HepG2 (cell line): ENCODE measurements at places on chromosomes 16 and 17. TPM values are rescaled to one million over a fixed set of nuclear protein-coding genes. Genes with fewer than 3 reads are reported as not detected.

The SETD1A gene
- 3.2 and 3.8 TPM in 2 replicates for polyA plus RNA-seq

The HS3ST6 gene
- polyA plus RNA-seq = not detected in 2 replicates

The HSF4 gene
- 16.9 and 17.9 TPM in 2 replicates for polyA plus RNA-seq

The C17orf107 gene
- polyA plus RNA-seq = 0.59 and 0.82 TPM in 2 replicates

DNA sequence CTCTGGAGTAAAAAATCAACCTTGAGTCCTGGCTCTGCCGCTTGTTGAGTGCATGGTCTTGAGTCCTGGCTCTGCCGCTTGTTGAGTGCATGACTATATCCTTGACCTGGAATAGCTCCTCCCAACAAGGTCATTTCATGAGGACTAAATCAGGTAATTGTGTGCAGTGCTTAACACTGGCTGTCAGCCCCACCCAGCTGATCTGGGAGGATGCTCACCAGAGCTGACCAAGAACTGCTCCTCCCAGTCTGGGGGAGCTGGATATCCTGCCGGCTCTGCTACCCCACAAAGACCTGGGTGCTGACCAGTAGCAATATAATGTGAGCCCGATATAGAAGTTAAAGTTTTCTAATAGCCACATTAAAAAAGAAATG is 20.7 kb upstream of the LGALS9 start:
- no peaks in the 10 kb centered on the region for H3K27me3 ChIP-seq
- no peak overlapping the region for H3K27ac ChIP-seq
- no peak for DNase-seq
- peaks cover 45% of the 10 kb centered on the region; the same call in 2 of the 3 replicates for H3K36me3 ChIP-seq
- no peak overlapping the region for H3K4me3 ChIP-seq

GRCh38 chr16:50183316-50183715 is 30.2 kb downstream of the TENT4B start:
- H3K36me3 ChIP-seq = 0 out of 3 replicates have a peak, but pooled peaks cover 4% of the 10 kb centered on the region
- peaks cover 45% of the 10 kb centered on the region for H3K4me1 ChIP-seq
- no peak overlapping the region for H3K27ac ChIP-seq
- no peaks in the 10 kb centered on the region for H3K27me3 ChIP-seq
- H3K4me3 ChIP-seq = no peak overlapping the region

GRCh38 chr17:73957564-73957963 is 245.9 kb upstream of the RPL38 start:
- DNase-seq = no peak
- H3K36me3 ChIP-seq = no peaks in the 10 kb centered on the region
- H3K27ac ChIP-seq = no peak overlapping the region
- H3K4me1 ChIP-seq = no peaks in the 10 kb centered on the region
- peaks cover 3% of the 10 kb centered on the region; the same call in 1 of the 2 replicates for H3K27me3 ChIP-seq

DNA sequence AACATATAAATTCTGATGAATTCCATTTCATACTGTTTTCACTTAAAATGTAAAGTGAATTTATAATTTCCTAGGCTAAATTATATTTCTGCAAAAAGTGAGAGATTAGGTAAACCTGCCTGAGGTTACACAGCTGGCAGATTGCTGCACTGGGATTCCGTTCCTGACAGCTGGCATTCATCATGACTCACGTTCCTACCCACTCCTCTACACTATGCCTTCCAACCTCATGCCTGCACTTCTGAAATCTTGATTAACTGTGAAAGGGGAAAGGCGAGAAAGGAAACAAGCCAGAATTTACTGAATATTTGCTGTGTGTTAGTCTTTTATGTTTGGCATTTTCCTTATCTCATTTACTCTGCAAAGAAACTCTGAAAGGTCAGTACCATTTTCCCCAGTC is 73.3 kb upstream of the MON1B start:
- H3K27me3 ChIP-seq = no peaks in the 10 kb centered on the region
- no peaks in the 10 kb centered on the region for H3K4me1 ChIP-seq
- H3K36me3 ChIP-seq = no peaks in the 10 kb centered on the region
- H3K4me3 ChIP-seq = no peak overlapping the region
- DNase-seq = no peak
- H3K27ac ChIP-seq = no peak overlapping the region

- no peak overlapping the region for H3K4me3 ChIP-seq
- H3K36me3 ChIP-seq = no peaks in the 10 kb centered on the region
- peaks cover 25% of the 10 kb centered on the region for H3K4me1 ChIP-seq
- no peak overlapping the region for H3K27ac ChIP-seq
- H3K27me3 ChIP-seq = no peaks in the 10 kb centered on the region; the same call in 2 of the 3 replicates
- DNase-seq = no peak
These were observed 6.7 kb upstream of the PRPSAP2 start for GRCh38 chr17:18851201-18851600.

- peaks cover 2% of the 10 kb centered on the region; the same call in 1 of the 2 replicates for H3K36me3 ChIP-seq
These were observed 96.3 kb downstream of the RAB11FIP4 start for GRCh38 chr17:31487648-31488263.

DNA sequence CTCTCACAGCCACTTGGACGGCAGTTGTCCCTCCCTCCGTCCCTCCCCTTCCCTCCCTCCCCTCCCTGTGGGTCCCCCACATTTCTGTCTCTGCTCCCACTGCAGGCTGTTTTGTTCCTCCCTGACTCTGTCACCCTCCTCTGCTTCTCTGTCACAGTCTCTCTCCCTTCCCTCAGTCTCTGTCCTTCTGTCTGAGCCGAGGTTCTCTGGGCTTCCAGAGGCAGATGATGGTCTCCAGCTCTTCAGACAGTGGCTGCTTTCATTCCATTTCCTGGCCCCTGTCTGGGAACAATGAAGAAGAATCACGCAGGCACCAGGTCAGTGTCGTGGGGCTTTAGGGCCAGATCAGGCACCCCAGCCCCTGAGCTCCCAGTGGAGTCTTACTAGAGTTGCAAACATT is 8.8 kb upstream of the CYB561 start:
- H3K36me3 ChIP-seq = no peaks in the 10 kb centered on the region
- peaks cover 18% of the 10 kb centered on the region for H3K4me1 ChIP-seq
- peaks cover 6% of the 10 kb centered on the region; the same call in 1 of the 2 replicates for H3K27me3 ChIP-seq
- no peak for DNase-seq
- H3K27ac ChIP-seq = no peak overlapping the region
- no peak overlapping the region for H3K4me3 ChIP-seq

- H3K4me3 ChIP-seq = no peak overlapping the region
- no peak overlapping the region for H3K27ac ChIP-seq
- DNase-seq = no peak
- H3K27me3 ChIP-seq = no peaks in the 10 kb centered on the region
- H3K4me1 ChIP-seq = no peaks in the 10 kb centered on the region
- H3K36me3 ChIP-seq = peaks cover 15% of the 10 kb centered on the region
These were observed 16.5 kb downstream of the RGS11 start for GRCh38 chr16:259226-259625.

DNA sequence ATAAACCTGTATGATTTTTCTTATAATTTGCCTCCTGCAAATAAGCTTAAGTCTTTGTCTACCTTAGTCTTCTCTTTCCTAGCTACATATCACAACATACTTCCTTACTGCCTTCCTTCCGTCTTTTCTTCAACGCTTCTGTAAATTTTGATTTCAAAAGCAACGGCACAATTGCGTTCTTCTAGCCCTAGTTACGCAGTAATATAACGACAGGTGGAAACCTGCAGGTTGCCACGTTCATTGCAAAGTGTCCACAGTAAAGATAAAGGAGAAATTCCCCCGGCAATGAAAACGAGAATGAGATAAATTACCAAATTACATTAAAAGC is 546 bp upstream of the PSMD7 start:
- peak overlapping the region; percentile 84 for H3K27ac ChIP-seq
- no peaks in the 10 kb centered on the region for H3K27me3 ChIP-seq
- H3K4me3 ChIP-seq = peak overlapping the region; percentile 99

- H3K27me3 ChIP-seq = no peaks in the 10 kb centered on the region
- H3K36me3 ChIP-seq = no peaks in the 10 kb centered on the region
- no peak overlapping the region for H3K4me3 ChIP-seq
- H3K4me1 ChIP-seq = peaks cover 43% of the 10 kb centered on the region
These were observed 157.9 kb downstream of the WWOX start for GRCh38 chr16:78257376-78257728.

GRCh38 chr17:66570447-66571195 is 264.3 kb upstream of the CACNG5 start:
- peaks cover 3% of the 10 kb centered on the region for H3K4me1 ChIP-seq
- no peak for DNase-seq
- no peaks in the 10 kb centered on the region for H3K27me3 ChIP-seq
- H3K4me3 ChIP-seq = no peak overlapping the region
- H3K36me3 ChIP-seq = no peaks in the 10 kb centered on the region; the same call in 2 of the 3 replicates

GRCh38 chr16:65837464-65837863 is 529.0 kb upstream of the CDH5 start:
- H3K4me1 ChIP-seq = peaks cover 8% of the 10 kb centered on the region; the same call in 1 of the 2 replicates
- no peak for DNase-seq
- H3K4me3 ChIP-seq = no peak overlapping the region
- no peaks in the 10 kb centered on the region for H3K27me3 ChIP-seq

DNA sequence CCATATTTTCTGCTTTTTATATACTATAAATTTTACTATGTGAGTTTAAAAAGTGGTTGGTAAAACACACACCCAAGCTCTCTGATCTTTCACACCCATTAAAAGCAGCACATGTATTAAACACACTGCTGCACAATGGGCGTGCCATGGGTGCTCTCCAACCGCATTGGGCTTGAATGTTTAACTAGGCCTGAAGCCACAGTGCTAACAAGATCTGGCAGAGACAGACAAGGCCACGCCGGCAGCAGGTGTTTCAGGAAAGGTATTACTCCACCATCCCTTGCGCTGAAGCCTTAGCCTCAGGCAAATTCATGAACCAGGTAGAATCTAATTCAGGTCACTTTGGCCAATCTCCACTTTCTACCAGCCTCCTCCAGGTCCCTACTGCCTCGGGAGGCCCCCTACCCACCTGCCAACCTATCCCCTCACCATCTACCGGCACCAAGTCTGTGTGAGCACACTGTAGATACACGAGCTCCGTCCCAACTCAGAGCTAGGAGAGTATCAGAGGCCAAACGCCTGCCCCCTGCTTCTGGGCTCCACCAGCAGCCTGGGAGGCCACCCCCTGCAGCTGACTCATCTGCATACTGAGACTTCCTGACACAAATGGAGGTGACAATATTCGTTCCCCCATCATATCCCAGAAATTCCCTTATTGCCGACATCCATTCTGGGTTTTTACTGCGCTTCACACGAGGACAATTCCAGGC is 95.0 kb downstream of the ADCY9 start:
- peaks cover 2% of the 10 kb centered on the region for H3K36me3 ChIP-seq
- peak; percentile 79 for DNase-seq
- H3K27ac ChIP-seq = peak overlapping the region; percentile 64
- peaks cover 45% of the 10 kb centered on the region for H3K4me1 ChIP-seq

DNA sequence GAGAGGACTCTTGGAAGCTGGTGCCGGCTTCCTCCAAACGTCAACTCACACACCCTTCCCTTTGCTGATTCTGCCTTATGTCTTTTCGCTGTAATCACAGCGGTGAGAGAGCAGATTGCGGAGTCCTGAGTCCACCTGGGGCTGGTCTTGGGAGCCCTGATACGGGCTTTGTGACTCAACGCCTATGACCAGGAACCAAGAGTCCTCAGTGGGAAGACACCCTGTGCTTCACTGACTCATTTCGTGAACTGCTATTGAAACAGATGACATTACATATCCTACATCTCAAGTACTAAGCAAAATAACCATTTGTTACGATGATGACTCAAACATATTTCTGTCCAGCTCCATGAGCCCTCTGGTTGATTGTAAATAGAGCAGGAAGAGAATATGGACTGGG is 90.7 kb upstream of the CREBBP start:
- H3K36me3 ChIP-seq = peaks cover 20% of the 10 kb centered on the region; the same call in 1 of the 3 replicates
- H3K27ac ChIP-seq = no peak overlapping the region
- DNase-seq = no peak
- no peaks in the 10 kb centered on the region for H3K27me3 ChIP-seq
- no peak overlapping the region for H3K4me3 ChIP-seq
- no peaks in the 10 kb centered on the region for H3K4me1 ChIP-seq

DNA sequence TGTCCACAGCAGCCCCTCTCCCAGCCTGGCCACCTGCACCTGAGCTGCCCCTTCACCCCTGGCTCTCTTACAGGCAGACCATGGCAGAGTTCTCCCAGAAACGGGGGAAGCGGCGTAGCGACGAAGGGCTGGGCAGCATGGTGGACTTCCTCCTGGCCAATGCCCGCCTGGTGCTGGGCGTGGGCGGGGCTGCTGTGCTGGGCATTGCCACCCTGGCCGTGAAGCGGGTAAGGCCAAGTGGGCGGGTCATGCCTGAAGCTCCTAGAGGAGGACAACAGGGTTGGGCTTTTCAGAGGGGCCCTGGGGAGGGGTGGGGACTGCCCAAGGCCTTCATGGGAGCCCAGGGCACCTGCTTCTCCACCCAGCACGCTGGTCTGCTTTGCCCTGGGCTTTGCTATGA is 2.2 kb downstream of the MIEF2 start:
- H3K36me3 ChIP-seq = peaks cover 4% of the 10 kb centered on the region
- H3K27me3 ChIP-seq = no peaks in the 10 kb centered on the region
- no peak overlapping the region for H3K4me3 ChIP-seq
- no peak overlapping the region for H3K27ac ChIP-seq
